ENCODE measurements at places on chromosomes 3 and 15.

GRCh38 chr15:48096813-48097212, 24.0 kb upstream of the SLC24A5 start:
- no peak for DNase-seq

DNA sequence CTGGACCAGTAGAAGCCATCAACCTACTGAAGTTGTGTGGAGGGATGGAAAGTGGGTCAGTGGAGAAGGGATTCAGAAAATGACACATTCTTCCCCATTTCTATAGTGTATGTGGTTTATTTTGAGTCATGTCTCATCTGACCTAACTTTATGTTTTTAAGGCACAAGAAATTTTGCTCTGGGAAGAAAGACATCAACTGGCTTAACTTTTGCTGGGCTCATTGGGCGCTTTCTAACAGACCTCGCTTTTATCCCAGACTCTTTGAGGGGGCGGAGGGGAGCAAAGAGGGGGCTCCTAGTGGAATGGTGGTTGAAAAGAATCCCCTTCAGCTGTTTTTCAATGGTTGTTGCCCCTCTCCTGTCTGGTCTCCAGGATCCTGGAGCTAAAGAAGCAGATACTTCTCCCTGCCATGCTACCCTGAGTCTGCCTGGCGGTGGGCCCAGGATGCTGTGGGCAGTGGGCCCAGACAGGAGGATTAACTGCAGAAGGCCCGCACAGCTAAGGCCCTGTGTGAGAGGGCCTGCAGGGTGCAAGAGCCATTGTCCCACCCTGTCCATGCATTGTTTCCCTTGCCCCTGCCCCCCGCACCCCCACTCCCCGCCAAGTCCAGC, 14.5 kb downstream of the CSRNP1 start:
- peak; percentile 10 for DNase-seq

- no peak for DNase-seq
Observed at GRCh38 chr15:33194237-33194636, 277 bp downstream of the FMN1 start.

DNA sequence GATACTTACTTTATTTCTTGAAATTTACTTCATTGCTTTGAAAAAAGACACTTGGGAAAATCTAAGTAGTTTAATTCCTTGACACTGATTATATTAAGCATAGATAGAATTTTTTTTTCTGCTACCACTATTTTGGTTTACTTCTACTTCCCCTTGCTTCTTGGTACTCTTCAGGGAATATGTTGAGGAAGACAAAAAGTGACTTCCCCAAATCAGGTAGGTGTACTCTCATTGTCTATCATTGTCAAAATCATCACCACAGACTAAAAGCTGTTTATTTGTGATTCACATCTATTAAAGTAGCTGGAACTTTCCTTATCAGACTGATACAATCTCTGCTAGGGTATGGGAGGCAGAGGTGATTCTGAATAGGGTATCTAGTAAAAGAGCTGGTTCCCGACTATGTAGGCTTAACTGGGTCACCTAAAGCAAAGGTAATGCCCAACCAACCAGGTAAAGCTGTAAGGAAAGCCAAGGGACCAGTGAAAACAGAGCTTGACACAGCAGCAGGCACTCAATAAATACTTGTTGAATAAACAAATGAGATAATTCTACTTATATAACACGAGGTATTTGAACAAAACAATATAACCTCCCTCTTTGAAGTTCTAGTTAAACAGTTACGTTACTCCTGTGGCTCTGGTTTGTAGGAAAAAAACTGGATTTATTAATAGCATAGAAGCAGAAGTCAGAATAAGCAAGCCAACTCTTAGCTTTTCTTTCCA, 346.9 kb downstream of the PLCL2 start:
- no peak for DNase-seq

DNA sequence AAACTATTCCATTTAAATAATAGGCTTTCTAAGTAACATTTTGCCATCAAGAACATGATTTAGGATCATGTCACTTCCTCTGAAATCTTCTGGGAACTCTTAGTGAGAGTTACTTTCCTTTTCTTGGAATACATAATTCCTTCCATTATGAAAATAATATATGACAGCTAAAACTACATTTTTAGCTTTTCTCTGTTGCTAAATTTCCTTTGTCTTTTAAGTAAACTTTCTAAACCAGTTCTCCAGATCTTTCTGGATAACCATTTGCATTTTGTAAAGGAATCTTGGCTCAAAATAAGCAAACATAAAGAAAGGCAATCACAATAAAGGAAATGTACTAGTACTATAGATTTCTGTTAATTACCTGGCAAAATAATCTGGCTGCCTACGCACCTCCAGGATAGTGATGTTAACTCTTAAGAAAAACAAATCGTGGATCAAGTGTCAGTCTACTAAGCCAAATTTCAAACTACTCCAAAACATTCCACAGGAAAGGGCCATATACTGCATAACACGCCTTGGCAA, 165.7 kb downstream of the ZNF385D start:
- no peak for DNase-seq
